ENCODE measurements at places on chromosomes 16 and 17. TPM values are rescaled to one million over a fixed set of nuclear protein-coding genes. Genes with fewer than 3 reads are reported as not detected.

The KRTAP3-3 gene
- not detected for total RNA-seq

The PPP1R1B gene
- total RNA-seq, result not detected

The DPEP2 gene
- total RNA-seq, result 2.2 TPM

The ELMO3 gene
- 13.9 TPM for total RNA-seq

The RBFOX1 gene
- not detected for total RNA-seq

The TM4SF5 gene
- not detected for total RNA-seq

The GHDC gene
- total RNA-seq, result 13.2 TPM

The CACNG3 gene
- total RNA-seq, result not detected

The REXO5 gene
- total RNA-seq, result 8.3 TPM

The TNK1 gene
- not detected for total RNA-seq

The CPHXL gene
- total RNA-seq, result not detected

The ITGA2B gene
- total RNA-seq, result 1.8 TPM

The CCL4 gene
- 582 TPM for total RNA-seq

The CCL5 gene
- 97.5 TPM for total RNA-seq

The LRRC3C gene
- not detected for total RNA-seq

The RAB37 gene
- total RNA-seq, result 3.3 TPM

The ATMIN gene
- total RNA-seq, result 24.5 TPM

GRCh38 chr16:1330931-1331711, 2.3 kb upstream of the BAIAP3 start:
- H3K4me3 ChIP-seq, result peak overlapping the region; percentile 45
- H3K27me3 ChIP-seq, result no peaks in the 10 kb centered on the region
- peaks cover 12% of the 10 kb centered on the region for H3K4me1 ChIP-seq

- H3K4me3 ChIP-seq, result no peak overlapping the region
- H3K36me3 ChIP-seq, result no peaks in the 10 kb centered on the region
- DNase-seq, result no peak
- peaks cover 23% of the 10 kb centered on the region for H3K27me3 ChIP-seq
- H3K4me1 ChIP-seq, result peaks cover 6% of the 10 kb centered on the region
Measured at GRCh38 chr17:58669853-58670252, 22.0 kb downstream of the TEX14 start.

DNA sequence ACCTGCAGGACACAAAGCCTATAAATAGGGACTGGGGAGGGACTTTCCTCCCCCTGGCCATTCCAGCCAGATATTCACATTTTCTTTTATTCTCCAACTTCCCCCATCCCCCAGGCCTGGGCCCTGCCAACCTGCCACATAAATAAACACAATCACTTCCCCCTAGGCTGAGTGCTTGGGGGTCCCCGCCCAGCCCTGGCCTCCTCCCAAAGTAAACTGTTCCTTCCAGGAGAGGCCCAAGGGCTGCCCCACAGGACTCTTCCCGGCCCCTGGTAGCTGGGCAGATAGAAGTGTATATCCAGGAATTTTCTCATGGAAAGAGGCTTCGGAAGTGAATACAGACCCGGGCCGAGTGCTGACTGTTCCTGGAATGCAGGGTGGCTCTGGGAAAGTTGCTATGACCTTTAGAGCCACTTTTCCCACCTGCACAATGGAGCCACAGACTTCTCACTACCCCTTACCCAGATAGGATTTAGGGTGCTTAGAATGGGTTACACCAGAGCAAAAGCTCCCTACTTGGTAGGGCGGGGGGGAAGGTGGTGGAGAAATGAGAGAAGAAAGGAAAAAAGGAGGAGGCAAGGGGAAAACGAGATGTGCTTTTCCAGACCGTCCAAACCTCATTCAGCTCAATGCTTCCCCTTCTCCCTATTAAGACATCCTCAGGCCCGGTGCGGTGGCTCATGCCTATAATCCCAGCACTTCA, 8.5 kb downstream of the CSF3 start:
- no peak overlapping the region for H3K27ac ChIP-seq
- no peaks in the 10 kb centered on the region for H3K27me3 ChIP-seq
- no peak overlapping the region for H3K4me3 ChIP-seq
- no peak for DNase-seq
- peaks cover 11% of the 10 kb centered on the region for H3K36me3 ChIP-seq

- DNase-seq, result no peak
- peaks cover 5% of the 10 kb centered on the region for H3K4me1 ChIP-seq
- H3K36me3 ChIP-seq, result no peaks in the 10 kb centered on the region
- no peak overlapping the region for H3K27ac ChIP-seq
- H3K4me3 ChIP-seq, result no peak overlapping the region
- peaks cover 15% of the 10 kb centered on the region for H3K27me3 ChIP-seq
Measured at GRCh38 chr16:85452364-85453193, 160.5 kb upstream of the GSE1 start.

DNA sequence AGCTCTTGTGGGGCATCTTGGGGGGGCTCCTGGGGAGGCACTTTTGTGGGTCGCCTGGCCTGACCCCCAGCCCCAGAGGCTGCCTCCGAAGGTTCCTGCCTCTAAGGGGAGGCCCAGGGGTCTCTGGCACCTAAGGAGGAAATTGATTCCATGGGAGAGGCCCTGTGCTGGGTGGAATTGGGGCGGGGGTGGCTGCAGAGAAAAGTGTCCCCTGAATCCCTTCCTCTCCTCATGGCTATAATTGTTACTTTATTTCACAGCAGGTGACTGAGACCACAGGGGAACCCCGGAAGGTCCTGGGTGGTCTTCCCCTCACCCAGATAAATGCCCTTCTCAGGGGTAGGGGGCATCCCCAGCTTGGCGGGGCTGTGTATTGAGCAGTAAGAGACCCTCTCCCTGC, 3.1 kb downstream of the GLIS2 start:
- H3K4me1 ChIP-seq, result peaks cover 10% of the 10 kb centered on the region
- peaks cover 5% of the 10 kb centered on the region for H3K36me3 ChIP-seq
- no peak overlapping the region for H3K27ac ChIP-seq
- no peak overlapping the region for H3K4me3 ChIP-seq

GRCh38 chr16:67942200-67942509, 1.8 kb downstream of the LCAT start:
- no peak overlapping the region for H3K4me3 ChIP-seq
- H3K27ac ChIP-seq, result no peak overlapping the region
- DNase-seq, result no peak
- peaks cover 15% of the 10 kb centered on the region for H3K4me1 ChIP-seq
- H3K27me3 ChIP-seq, result no peaks in the 10 kb centered on the region

DNA sequence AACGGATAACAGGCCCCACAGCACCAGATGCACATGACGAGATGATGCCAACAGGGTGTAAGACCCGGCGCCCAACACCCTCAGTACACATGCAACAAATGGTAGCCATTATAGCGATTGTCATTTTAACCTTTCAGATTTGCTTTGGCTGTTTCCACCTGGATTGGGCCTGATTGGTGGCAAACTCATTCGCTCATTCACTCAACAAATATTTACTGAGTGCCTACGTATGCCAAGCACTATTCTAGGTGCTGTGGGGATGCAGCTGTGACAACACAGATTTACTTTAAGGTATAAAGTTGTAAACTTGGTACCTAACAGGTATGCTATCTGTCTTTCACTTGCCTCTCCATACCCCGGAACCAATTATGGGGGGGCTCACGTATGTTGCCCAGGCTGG, 66.8 kb downstream of the SRCIN1 start:
- H3K4me1 ChIP-seq, result no peaks in the 10 kb centered on the region
- no peak overlapping the region for H3K27ac ChIP-seq
- peaks cover 13% of the 10 kb centered on the region for H3K27me3 ChIP-seq

DNA sequence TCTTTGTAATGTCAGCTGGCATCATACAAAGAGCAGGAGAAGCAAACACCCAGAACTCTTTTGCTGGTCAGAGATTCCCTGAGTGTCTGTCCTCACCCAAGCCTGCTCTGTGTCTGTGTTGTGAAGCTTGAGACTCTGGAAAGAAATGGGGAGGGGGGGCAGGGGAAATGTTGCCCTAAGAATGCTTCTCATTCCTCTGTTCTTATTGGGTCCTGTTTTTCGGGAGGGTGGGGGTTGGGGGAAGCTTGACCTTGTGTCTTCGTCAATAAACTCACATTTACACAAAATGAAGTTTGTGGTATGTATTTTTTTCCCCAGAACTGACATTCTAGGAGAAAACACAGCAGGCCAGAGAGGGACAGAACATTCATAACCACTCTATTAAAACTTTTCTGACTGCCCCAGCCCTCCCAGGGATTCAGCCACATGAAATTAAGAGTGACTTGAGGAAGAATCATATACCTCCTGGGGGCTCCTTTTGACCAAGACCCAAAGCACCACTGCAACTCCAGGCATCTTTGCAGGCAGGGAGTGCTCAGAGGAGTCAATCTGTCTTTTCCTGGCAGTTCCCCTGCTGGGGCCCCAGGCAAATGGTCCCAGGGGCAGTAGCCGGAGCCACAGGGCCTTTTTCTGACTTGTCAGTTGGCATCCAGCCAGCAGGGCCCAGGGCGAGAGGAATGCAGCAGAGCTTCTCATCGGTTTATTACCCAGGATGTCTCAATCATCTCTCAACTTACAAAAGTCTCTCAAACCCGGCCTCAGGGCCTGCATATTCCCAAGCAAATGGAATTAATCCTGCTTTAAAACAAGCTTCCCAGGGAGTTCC, 5.1 kb upstream of the RASL10B start:
- no peak for DNase-seq
- H3K27ac ChIP-seq, result no peak overlapping the region
- peaks cover 30% of the 10 kb centered on the region for H3K36me3 ChIP-seq
- peaks cover 11% of the 10 kb centered on the region for H3K4me1 ChIP-seq
- H3K4me3 ChIP-seq, result no peak overlapping the region

- peak overlapping the region; percentile 32 for H3K4me3 ChIP-seq
- DNase-seq, result no peak
- H3K36me3 ChIP-seq, result peaks cover 12% of the 10 kb centered on the region
Measured at GRCh38 chr17:17181666-17182597, 24.2 kb downstream of the PLD6 start.

DNA sequence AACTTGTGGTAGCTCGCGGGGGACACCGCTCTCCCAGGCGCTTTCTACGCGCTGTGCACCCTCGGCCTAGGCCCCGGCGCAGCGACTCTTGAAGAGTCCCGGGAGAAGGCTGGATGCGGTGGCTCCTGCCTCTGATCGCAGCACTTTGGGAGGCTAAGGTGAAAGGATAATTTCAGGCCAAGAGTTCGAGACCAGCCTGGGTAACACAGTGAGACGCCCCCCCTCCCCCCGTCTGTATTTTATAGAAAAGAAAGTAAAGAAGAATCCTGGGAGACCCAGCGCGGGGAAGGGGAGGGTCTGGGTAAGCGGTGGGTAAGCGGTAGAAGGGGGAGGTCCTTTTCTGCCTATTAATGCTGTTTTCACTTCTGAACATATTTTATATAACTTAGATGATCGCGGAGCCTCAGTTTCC, 486 bp upstream of the PLLP start:
- no peaks in the 10 kb centered on the region for H3K36me3 ChIP-seq
- H3K27me3 ChIP-seq, result peaks cover 39% of the 10 kb centered on the region

DNA sequence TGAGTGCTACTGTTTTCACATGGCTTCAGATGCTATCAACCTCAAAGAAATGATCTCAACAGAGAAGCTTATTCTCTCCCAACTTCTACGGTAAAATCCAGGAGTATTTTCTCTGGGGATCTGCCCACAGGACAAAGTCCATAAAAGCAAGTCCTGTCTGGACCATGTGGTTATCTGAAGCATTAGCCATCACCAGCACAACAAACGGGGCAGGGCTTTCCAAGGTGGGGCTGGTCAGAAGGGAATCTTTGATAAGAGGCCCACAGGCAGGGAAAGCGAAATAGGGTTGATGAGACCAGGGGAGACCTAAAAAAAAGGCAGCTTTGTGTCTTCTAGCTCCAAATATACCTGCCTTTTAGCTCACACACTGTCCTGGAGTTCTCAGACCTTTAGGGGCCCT, 38.7 kb upstream of the CACNG3 start:
- no peaks in the 10 kb centered on the region for H3K4me1 ChIP-seq
- DNase-seq, result no peak
- no peak overlapping the region for H3K27ac ChIP-seq

- H3K27ac ChIP-seq, result no peak overlapping the region
- H3K4me3 ChIP-seq, result no peak overlapping the region
- no peaks in the 10 kb centered on the region for H3K36me3 ChIP-seq
- no peaks in the 10 kb centered on the region for H3K4me1 ChIP-seq
Measured at GRCh38 chr17:882827-883585, 96.6 kb downstream of the NXN start.

GRCh38 chr16:72896485-72897118, 151.3 kb downstream of the ZFHX3 start:
- no peaks in the 10 kb centered on the region for H3K27me3 ChIP-seq
- DNase-seq, result no peak
- no peak overlapping the region for H3K27ac ChIP-seq

DNA sequence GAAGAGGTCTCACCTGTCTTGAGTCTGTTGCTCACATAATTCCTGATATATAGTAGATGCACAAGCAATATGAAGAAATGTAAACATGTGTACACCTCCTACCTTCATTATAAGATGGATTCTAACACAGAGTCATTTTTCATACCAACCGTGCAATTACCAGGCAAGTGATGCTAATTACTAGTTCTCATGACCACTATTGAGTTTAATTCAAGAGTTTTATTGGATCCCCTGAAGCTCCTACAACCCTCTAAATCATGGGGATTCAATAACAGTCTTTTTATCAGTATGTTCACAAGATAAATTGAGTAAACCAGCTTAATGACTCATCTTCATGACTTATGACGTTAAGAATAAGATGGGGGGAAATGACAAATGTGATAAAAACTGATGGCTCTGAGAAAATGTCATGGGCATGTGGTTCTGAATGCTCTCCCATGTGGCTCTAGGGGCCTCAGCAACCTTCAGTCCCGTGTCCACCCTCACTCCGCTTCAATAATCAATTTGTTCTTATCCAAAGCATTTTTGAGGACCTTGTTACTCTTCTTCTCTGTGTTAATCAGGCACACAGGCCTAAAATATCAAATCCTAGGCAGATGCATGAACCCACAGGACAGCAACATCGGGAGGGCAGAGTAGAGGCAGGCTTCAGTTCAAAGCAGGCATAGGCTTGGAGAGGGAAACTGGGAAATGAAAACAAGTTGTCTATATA, 42.8 kb downstream of the PRAC1 start:
- no peaks in the 10 kb centered on the region for H3K4me1 ChIP-seq
- peaks cover 35% of the 10 kb centered on the region for H3K27me3 ChIP-seq
- H3K27ac ChIP-seq, result no peak overlapping the region
- no peak for DNase-seq

DNA sequence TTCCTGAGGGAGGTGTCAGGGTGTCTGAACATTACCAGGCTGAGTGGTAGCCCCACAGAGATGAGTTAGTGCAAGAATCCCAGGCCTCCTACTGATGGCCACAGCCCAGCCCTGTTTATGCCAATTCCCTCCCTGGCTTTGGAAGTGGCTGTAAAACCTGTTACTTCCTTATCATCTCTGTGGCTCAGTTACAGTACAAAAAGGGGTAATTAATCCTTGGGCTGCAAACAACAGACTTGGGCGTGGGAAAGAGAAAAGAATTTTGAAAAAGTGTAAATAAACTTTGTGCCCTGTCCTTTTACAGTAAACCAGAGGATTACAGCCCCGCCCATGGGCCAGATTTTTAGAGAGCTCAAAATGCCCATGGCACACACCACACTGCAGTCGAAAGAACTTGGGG, 73.1 kb upstream of the AXIN2 start:
- no peak overlapping the region for H3K27ac ChIP-seq
- H3K27me3 ChIP-seq, result peaks cover 13% of the 10 kb centered on the region
- DNase-seq, result no peak
- H3K4me1 ChIP-seq, result no peaks in the 10 kb centered on the region

- H3K4me3 ChIP-seq, result no peak overlapping the region
- H3K27me3 ChIP-seq, result peaks cover 14% of the 10 kb centered on the region
- peaks cover 12% of the 10 kb centered on the region for H3K4me1 ChIP-seq
- DNase-seq, result no peak
- H3K27ac ChIP-seq, result no peak overlapping the region
Measured at GRCh38 chr17:27802033-27802432, 1.7 kb upstream of the NOS2 start.

- DNase-seq, result no peak
- no peaks in the 10 kb centered on the region for H3K36me3 ChIP-seq
- H3K27me3 ChIP-seq, result no peaks in the 10 kb centered on the region
- H3K27ac ChIP-seq, result no peak overlapping the region
Measured at GRCh38 chr16:5951486-5951885, 853.9 kb upstream of the EEF2KMT start.

All from natural killer cell treated with Interleukin-12 subunit alpha and Interleukin-12 subunit beta and Interleukin-15 and Interleukin-18, amount 100 ng/mL, for 72 hours (primary cell).